ENCODE measurements at places on chromosomes 6 and 20. TPM values are rescaled to one million over a fixed set of nuclear protein-coding genes. Genes with fewer than 3 reads are reported as not detected.

- no peak overlapping the region for H3K27ac ChIP-seq
- H3K4me1 ChIP-seq: no peaks in the 10 kb centered on the region
- H3K4me3 ChIP-seq: no peak overlapping the region
- H3K36me3 ChIP-seq: no peaks in the 10 kb centered on the region
Observed at GRCh38 chr6:63745784-63746183, 110.2 kb downstream of the PHF3 start.

The POLR1C gene
- total RNA-seq: 35.2 TPM

DNA sequence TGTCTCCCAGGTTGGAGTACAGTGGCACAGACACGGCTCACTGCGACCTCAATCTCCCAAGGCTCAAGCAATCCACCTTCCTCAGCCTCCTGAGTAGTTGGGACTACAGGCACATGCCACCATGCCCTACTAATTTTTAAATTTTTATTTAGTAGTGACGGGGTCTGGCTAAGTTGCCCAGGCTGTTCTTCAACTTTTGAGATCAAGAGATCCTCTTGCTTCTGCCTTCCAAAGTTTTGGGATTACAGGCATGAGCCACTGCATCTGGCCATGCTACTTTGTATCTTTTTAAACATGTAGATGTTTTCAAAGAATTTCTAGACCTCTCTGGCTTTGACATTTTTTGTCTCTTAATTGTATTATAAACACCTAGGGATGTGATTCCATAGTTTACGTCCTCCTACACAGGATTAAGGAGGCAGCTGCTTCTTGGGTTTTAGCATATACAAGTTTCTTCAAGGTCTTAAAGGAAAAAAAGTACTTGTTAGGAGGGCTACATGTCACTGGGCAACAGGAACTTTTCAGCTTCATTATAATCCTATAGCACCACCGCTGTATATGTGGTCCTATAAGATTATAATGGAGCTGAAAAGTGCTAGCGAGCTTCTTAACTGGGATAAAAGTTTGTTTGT is 1.3 kb downstream of the ADAT2 start:
- no peak overlapping the region for H3K27ac ChIP-seq
- H3K4me1 ChIP-seq: no peaks in the 10 kb centered on the region
- no peaks in the 10 kb centered on the region for H3K36me3 ChIP-seq
- H3K27me3 ChIP-seq: no peaks in the 10 kb centered on the region
- no peak overlapping the region for H3K4me3 ChIP-seq
- DNase-seq: no peak

GRCh38 chr6:31397901-31398525 is 5.4 kb upstream of the MICA start:
- no peak overlapping the region for H3K27ac ChIP-seq
- peaks cover 15% of the 10 kb centered on the region for H3K4me1 ChIP-seq
- H3K27me3 ChIP-seq: no peaks in the 10 kb centered on the region
- no peak for DNase-seq
- H3K36me3 ChIP-seq: no peaks in the 10 kb centered on the region

GRCh38 chr20:53847837-53848170 is 222.6 kb downstream of the BCAS1 start:
- no peaks in the 10 kb centered on the region for H3K27me3 ChIP-seq
- DNase-seq: no peak
- no peaks in the 10 kb centered on the region for H3K36me3 ChIP-seq
- H3K4me1 ChIP-seq: no peaks in the 10 kb centered on the region
- H3K27ac ChIP-seq: no peak overlapping the region

GRCh38 chr6:14306151-14306906 is 188.8 kb downstream of the CD83 start:
- H3K27ac ChIP-seq: no peak overlapping the region
- DNase-seq: no peak
- no peaks in the 10 kb centered on the region for H3K27me3 ChIP-seq
- H3K4me1 ChIP-seq: no peaks in the 10 kb centered on the region
- H3K36me3 ChIP-seq: no peaks in the 10 kb centered on the region

DNA sequence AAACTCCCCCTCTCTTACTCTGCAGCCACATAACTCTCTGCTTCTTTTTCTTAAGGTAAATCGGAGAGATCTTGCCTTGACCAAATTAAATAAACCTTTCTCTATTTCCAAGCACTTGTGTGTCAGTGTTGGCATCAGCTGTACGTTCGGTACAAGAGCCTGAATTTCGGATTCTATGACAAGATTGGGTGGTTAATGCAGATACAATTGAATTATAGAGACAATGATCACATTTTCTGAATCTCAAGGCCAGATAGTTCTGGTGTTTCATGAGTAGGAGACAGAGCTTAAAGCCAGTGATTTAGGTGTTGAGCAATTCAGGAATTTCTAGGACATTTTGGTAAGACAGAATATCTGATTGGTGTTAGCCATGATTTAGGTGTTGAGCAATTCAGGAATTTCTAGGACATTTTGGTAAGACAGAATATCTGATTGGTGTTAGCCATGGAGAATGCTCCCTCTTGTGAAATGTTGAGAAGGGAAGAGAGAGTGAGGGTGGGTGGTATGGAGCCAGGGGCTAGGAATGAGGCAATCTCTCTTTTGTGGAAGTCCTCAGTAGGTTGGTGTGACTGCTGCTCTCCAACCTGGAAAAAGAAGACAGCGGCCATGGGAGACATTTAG is 5.1 kb downstream of the SPINT3 start:
- H3K4me1 ChIP-seq: no peaks in the 10 kb centered on the region
- no peaks in the 10 kb centered on the region for H3K36me3 ChIP-seq
- no peak overlapping the region for H3K27ac ChIP-seq
- no peaks in the 10 kb centered on the region for H3K27me3 ChIP-seq

DNA sequence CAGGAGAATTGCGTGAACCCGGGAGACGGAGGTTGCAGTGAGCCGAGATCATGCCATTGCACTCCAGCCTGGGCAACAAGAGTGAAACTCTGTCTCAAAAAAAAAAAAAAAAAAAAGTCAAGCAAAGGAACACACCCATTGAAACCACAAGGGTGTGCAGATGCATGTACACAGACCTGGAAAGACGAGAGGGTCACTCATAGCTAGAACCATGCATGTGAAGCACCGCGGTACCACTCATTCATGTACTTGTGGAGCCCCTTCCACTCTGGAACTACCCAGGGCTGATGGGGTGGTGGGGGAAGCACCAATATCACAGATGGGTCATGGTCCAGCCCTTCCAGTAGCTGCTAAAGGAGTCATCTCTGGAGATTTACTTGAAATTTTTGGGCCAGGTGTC is 7.4 kb upstream of the TJAP1 start:
- no peaks in the 10 kb centered on the region for H3K4me1 ChIP-seq
- DNase-seq: no peak
- no peaks in the 10 kb centered on the region for H3K36me3 ChIP-seq
- H3K27me3 ChIP-seq: no peaks in the 10 kb centered on the region

The NR2E1 gene
- total RNA-seq: not detected

The ETV7 gene
- total RNA-seq: 1.3 TPM

- H3K4me3 ChIP-seq: no peak overlapping the region
- DNase-seq: no peak
- no peaks in the 10 kb centered on the region for H3K36me3 ChIP-seq
- H3K4me1 ChIP-seq: no peaks in the 10 kb centered on the region
- H3K27ac ChIP-seq: no peak overlapping the region
- H3K27me3 ChIP-seq: no peaks in the 10 kb centered on the region
Observed at GRCh38 chr6:155222506-155222905, 41.3 kb upstream of the CLDN20 start.

GRCh38 chr6:36853325-36853724 is 14.1 kb upstream of the CPNE5 start:
- DNase-seq: peak; percentile 61
- peaks cover 7% of the 10 kb centered on the region for H3K4me1 ChIP-seq
- H3K27ac ChIP-seq: peak overlapping the region; percentile 82

The TLDC2 gene
- total RNA-seq: 1.0 TPM

DNA sequence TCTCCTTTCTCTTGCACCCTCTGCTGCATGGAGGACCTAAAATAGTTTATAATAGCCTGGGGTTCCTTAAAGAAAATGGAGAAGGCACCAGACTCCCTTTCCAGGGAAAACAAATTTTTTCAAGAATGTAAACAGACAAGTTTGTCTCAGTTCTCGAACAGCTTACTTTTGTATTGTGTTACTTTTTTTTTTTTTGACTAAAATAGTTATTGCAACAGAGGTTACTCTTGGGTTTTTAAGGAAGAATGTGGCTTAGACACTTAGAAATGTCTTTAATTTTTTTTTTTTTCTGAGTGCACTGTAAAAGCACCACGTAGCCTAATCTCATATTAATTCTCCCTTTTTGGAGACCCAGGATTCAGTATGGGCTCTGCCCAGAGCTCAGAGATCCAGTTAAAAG is 148.7 kb upstream of the CARMIL1 start:
- DNase-seq: no peak
- H3K4me1 ChIP-seq: peaks cover 12% of the 10 kb centered on the region
- peak overlapping the region; percentile 92 for H3K27ac ChIP-seq
- no peak overlapping the region for H3K4me3 ChIP-seq
- no peaks in the 10 kb centered on the region for H3K27me3 ChIP-seq

DNA sequence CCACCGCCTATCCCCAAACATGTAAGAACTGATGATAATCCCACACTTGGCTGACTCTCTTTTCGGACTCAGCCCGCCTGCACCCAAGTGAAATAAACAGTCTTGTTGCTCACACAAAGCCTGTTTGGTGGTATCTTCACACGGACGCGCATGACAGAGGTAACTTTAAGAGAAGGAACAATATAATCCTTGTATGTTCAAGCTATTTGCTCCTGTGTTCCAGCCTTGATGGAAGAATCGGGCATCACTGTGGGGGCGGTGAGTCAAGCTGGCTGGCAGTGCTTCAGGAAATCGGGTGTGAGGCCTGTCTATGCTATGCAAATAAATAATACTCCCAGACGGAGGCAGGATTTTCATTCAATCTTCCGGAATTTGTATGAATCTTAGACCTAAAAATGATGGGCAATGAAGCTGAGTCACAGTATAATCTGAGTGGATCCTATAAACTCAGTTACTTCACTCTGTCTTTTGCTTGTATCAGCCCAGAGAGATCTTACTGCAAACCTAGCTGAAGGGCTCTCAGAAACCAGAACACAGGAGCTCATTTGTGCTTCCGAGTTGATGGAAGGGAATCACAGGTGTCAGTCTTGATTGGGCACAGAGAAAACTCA is 45.2 kb upstream of the NT5E start:
- H3K36me3 ChIP-seq: no peaks in the 10 kb centered on the region
- H3K27ac ChIP-seq: no peak overlapping the region
- no peak for DNase-seq
- no peak overlapping the region for H3K4me3 ChIP-seq

The SH3BGRL2 gene
- total RNA-seq: 38.7 TPM

DNA sequence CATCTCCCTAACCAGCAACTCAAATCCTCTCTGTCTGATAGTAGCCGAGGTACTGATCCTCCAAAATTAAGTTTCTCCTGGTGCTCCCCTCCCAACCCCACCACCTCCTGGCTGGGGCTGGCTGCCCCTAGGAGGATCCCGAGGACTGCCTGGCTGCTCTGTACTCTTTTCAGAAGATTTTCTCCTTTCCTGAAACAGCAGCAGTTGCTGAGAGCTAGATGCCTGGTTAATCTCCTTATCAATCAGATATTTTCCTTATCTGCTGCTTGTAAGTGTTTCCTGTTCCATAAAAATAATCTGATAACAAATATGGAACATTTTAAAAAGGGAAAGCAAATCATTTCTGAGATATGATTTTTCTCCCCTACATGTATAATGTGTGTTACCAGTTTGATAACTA is 52.8 kb downstream of the ZMYND8 start:
- no peaks in the 10 kb centered on the region for H3K4me1 ChIP-seq
- no peaks in the 10 kb centered on the region for H3K27me3 ChIP-seq
- no peak for DNase-seq
- H3K36me3 ChIP-seq: no peaks in the 10 kb centered on the region
- no peak overlapping the region for H3K4me3 ChIP-seq

The C20orf144 gene
- total RNA-seq: not detected

DNA sequence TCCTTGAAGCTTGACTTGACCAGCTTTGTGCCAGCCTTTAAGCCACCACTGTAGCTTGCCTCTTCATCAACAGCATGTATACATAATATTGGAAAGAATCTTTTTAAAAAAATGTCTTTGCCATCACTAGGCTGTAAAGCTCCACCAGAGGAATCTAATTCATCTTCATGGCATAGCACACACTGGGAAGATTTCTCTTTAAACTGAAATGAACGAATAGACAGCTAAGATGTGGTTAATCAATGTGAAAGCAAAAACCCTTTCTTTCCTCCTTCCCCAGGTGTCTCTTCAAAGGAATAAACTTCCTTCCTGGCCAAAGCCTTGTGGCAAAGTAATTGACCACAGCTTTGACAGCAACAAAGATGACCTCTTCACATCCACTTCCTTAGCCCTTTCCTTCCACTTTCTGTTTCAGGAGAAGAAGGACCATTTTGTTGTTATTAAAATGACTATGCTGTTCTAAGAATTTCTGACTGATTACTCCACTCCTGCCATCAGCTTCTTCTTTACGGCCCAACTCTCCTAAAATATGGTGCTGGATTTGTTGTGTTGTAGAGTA is 428.7 kb upstream of the SOX4 start:
- no peak overlapping the region for H3K4me3 ChIP-seq
- H3K27me3 ChIP-seq: no peaks in the 10 kb centered on the region
- no peak overlapping the region for H3K27ac ChIP-seq
- H3K36me3 ChIP-seq: no peaks in the 10 kb centered on the region
- no peaks in the 10 kb centered on the region for H3K4me1 ChIP-seq

The C6orf163 gene
- total RNA-seq: 7.0 TPM

The CTNNBL1 gene
- 57.2 TPM for total RNA-seq

DNA sequence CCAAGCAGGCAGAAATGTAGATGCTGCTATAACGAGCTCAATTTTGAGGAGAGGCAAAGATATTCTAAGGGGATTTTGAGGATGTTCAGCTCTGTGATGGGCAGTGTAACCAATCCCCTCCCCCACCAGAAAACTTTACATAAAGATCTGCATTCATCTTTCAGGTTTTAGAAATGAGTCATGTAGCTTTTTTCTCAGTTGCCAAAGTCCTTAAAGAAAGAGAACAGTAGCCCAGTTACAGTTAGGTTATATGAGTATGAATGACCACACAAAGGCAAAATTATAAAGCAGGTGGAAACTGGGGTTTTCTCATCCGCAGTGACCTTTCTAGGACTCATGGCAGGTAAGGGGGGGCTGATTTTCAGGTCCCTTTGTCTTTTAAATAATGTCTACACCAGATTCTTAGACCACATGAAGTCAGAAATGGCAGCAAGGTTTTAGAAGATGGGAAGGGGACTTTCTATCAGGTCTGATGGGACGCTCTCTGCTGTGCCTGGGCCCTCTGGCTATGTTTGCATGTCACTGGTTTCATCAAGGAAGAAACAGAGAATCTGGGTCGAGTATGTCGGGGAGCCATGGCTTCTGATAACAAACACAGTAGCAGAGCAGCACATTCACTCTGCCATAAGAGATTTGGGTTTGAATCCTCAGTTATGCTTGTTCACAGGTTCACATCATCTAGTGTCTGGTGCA is 94.7 kb downstream of the CLIC5 start:
- no peaks in the 10 kb centered on the region for H3K27me3 ChIP-seq
- no peak overlapping the region for H3K27ac ChIP-seq
- no peak overlapping the region for H3K4me3 ChIP-seq

GRCh38 chr20:2865630-2866029 is 7.7 kb upstream of the PTPRA start:
- no peaks in the 10 kb centered on the region for H3K36me3 ChIP-seq
- no peaks in the 10 kb centered on the region for H3K27me3 ChIP-seq
- DNase-seq: no peak

DNA sequence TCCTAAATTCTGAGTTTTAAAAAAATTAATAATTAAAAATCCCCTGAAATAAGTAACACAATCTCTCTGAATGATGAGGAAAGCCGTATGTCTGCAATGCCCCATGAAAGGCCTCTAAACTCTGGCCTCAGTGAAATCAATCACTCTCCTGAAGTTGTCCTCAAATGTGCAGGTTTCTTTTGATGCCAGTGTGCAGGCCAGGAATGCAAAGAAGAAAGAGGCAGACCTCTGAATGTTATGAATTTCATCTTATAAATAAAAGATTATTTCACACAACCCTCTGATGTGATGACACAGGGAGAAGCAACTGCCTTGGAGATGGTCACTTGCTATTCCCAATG is 121.8 kb downstream of the TBXT start:
- H3K4me1 ChIP-seq: no peaks in the 10 kb centered on the region
- no peaks in the 10 kb centered on the region for H3K36me3 ChIP-seq
- H3K27me3 ChIP-seq: no peaks in the 10 kb centered on the region
- no peak overlapping the region for H3K27ac ChIP-seq
- no peak for DNase-seq

Measured in uterus (tissue), 4 donors.